ENCODE measurements at places on chromosomes 2 and 18. TPM values are rescaled to one million over a fixed set of nuclear protein-coding genes. Genes with fewer than 3 reads are reported as not detected.

DNA sequence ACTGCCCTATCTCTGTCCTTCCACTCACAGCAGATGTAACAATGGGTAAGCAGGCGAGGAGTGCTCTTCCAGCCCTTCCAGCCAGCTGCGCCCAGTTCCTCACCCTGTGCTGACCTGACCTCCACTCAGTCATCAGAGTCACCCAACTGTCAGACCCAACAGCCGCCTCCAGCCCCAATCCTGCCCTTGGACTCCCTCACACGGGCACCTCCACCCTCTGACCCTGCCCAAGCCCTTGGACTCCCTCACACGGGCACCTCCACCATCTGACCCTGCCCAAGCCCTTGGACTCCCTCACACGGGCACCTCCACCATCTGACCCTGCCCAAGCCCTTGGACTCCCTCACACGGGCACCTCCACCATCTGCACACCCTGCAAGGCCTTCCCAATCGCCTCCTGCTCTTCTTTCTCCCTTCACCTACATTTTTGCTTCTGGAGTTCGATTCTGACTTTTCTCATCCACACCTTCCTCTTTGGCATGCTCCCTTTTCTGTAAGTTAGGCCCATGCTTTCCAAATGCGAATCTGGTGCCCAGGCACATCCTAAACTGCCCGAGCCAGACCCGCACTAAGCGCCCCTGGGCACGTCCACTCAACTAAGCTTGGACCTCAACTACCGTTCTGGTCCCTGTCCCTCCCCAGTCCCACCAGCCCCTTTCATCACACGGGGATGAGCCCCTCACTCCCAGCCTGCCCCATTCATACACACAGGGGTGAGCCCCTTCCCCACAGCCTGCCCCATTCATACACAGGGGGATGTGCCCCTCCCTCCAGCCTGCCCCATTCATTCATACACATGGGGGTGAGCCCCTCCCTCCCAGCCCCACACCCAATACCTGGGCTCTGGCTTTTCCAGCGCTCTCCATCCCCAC, 15.9 kb downstream of the EIPR1 start:
- no peaks in the 10 kb centered on the region for H3K27me3 ChIP-seq
- no peaks in the 10 kb centered on the region for H3K4me1 ChIP-seq

GRCh38 chr2:37665043-37665442, 6.4 kb downstream of the CDC42EP3 start:
- no peaks in the 10 kb centered on the region for H3K27me3 ChIP-seq
- no peak for DNase-seq
- no peaks in the 10 kb centered on the region for H3K36me3 ChIP-seq
- no peaks in the 10 kb centered on the region for H3K4me1 ChIP-seq
- H3K27ac ChIP-seq = no peak overlapping the region
- H3K4me3 ChIP-seq = no peak overlapping the region

- no peak overlapping the region for H3K4me3 ChIP-seq
- H3K4me1 ChIP-seq = no peaks in the 10 kb centered on the region
Observed at GRCh38 chr2:31888550-31888949, 122.3 kb downstream of the MEMO1 start.

DNA sequence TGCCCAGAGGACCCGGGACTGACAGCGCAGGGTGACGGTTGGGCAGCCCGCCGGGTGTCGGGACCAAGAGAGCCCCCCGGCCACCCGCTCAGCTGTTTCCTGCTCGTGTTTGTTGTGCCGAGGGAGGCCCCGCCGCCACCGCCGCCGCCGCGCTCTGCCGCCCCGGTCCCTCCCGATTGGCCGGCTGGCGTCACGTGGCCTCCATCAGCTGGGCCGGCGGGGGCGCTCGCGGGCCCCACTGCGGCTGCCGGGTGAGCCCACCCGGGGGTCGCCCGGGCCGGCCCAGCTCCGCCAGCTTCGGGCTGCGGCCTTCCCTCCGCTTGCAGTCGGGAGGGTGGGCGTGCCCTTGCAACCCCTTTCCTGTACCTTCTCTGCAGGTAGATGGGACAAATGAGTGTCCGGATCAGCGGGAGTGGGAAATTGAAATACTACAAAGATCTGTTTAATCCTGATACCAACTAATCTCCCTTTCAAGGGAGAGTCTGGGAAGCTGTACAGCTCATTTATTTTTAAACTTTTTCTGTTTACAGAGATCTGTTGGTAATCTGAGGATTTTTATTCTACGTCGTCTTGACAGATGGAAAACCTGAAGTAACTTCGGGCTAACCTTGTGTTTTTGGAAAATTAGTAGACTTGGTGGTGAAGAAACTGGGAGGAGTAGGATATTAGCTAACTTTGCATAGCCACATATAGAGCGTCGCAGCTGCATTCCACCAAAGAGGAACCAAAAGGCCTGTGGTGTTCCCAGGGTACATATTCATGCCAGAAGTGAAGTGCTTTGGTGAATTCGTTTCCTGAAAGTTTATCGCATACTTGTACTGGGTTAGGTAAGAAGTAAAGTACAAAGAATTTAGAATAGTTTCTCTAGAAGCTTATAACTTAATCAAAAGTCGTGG, 1.2 kb downstream of the YPEL5 start:
- H3K4me1 ChIP-seq = peaks cover 56% of the 10 kb centered on the region
- H3K4me3 ChIP-seq = peak overlapping the region; percentile 96

- no peaks in the 10 kb centered on the region for H3K36me3 ChIP-seq
- no peaks in the 10 kb centered on the region for H3K4me1 ChIP-seq
- DNase-seq = no peak
- no peaks in the 10 kb centered on the region for H3K27me3 ChIP-seq
Observed at GRCh38 chr2:30764021-30764800, 43.0 kb downstream of the CAPN13 start.

DNA sequence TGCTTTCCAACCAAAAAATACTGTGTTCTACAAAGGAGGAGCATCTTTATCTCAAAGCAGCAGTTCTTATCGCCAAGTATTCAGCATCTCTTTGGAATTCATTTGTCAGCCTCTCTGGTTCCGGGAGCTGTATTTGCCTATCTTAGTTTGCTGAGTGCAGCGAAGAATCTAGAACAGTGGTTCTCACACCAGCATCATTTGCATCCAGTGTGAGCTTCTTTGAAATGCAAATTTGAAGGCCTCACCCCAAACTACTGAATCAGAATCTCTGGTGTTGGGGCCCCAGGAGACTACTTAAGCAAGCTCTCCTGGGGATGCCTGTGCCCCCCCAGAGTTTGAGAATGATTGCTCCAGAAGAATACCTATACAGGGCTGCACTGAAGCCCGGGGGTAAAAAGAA, 1.5 kb upstream of the PTPN2 start:
- DNase-seq = no peak
- H3K36me3 ChIP-seq = no peaks in the 10 kb centered on the region
- no peak overlapping the region for H3K4me3 ChIP-seq
- no peaks in the 10 kb centered on the region for H3K27me3 ChIP-seq
- H3K27ac ChIP-seq = no peak overlapping the region

GRCh38 chr2:43057742-43058725, 168.4 kb downstream of the ZFP36L2 start:
- no peaks in the 10 kb centered on the region for H3K27me3 ChIP-seq
- H3K4me3 ChIP-seq = no peak overlapping the region
- H3K4me1 ChIP-seq = peaks cover 27% of the 10 kb centered on the region
- no peak overlapping the region for H3K27ac ChIP-seq
- no peak for DNase-seq
- H3K36me3 ChIP-seq = no peaks in the 10 kb centered on the region

- no peaks in the 10 kb centered on the region for H3K36me3 ChIP-seq
- DNase-seq = no peak
- no peaks in the 10 kb centered on the region for H3K27me3 ChIP-seq
- H3K4me3 ChIP-seq = no peak overlapping the region
- H3K27ac ChIP-seq = no peak overlapping the region
Observed at GRCh38 chr18:72830109-72830508, 37.7 kb downstream of the NETO1 start.

DNA sequence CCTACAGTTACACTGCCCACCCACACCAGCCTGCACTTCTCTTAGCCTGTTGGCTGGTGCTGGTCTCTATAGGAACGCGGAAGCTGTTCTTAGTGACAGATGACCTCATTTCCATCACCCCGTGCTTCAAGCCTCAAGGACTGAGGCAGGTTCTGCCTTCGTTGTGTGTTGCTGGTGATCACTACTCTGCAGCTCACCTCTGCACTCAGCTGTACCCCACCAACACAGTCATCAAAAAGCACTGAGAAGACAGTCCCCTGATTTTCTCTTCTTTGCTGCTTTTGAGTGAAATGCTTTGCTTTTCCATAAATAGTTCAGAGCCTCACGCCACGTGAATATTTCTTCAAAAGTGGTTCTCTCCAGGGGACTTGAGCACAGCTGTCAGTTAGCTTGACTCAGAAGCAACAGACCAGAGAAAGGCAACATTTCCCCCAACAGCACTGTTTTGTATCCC, 225.7 kb upstream of the CCDC150 start:
- DNase-seq = no peak
- no peak overlapping the region for H3K27ac ChIP-seq
- no peaks in the 10 kb centered on the region for H3K27me3 ChIP-seq
- no peaks in the 10 kb centered on the region for H3K4me1 ChIP-seq
- no peak overlapping the region for H3K4me3 ChIP-seq

- no peaks in the 10 kb centered on the region for H3K4me1 ChIP-seq
- no peak overlapping the region for H3K27ac ChIP-seq
- peaks cover 43% of the 10 kb centered on the region for H3K36me3 ChIP-seq
- no peak overlapping the region for H3K4me3 ChIP-seq
Observed at GRCh38 chr18:36211612-36212065, 24.3 kb downstream of the MOCOS start.

- H3K36me3 ChIP-seq = no peaks in the 10 kb centered on the region
- peaks cover 5% of the 10 kb centered on the region for H3K4me1 ChIP-seq
- H3K4me3 ChIP-seq = no peak overlapping the region
- no peak overlapping the region for H3K27ac ChIP-seq
- DNase-seq = no peak
- H3K27me3 ChIP-seq = no peaks in the 10 kb centered on the region
Observed at GRCh38 chr2:1150724-1151511, 200.3 kb downstream of the SNTG2 start.

- DNase-seq = no peak
- H3K4me1 ChIP-seq = no peaks in the 10 kb centered on the region
- no peak overlapping the region for H3K27ac ChIP-seq
Observed at GRCh38 chr2:168694866-168695265, 107.6 kb upstream of the NOSTRIN start.

DNA sequence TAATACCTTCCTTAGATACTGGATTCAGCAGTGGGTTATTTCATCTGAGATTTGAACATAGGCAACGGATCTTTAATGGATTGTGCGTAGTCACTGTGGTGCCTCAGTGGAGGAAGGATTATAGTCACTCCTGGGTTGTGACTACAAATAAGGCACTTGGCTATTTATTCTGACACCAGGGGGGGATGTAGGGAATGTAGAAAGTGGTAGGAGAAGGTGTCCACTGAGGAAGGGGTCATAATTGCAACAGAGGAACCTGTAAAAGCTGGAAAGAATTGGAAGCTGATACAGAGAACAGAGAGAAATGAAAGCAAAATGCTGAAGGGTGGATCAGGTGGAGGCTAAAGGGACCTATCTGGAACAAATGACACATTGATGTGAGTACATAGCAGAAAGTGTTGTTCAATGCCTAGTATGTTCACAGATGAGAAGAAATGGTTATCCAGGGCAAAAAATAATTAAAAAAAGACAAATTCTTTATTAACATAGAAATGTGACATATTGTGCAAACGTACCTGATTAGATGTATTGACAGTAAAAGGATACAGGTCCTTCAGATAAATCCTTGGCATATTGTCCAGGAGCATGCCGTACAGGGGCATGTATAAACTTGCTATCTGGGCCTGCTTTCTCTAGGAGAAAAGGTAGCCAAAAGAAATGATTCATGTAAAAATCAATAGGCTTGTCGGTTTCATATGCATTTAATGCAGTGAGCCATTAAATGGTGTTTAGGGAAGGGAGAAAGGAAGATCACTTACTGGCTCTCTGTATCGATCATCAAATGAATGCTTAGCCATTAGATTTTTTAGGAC, 91.2 kb upstream of the CCDC195 start:
- H3K27ac ChIP-seq = no peak overlapping the region
- no peaks in the 10 kb centered on the region for H3K27me3 ChIP-seq
- H3K4me3 ChIP-seq = no peak overlapping the region
- no peak for DNase-seq
- H3K4me1 ChIP-seq = peaks cover 15% of the 10 kb centered on the region
- no peaks in the 10 kb centered on the region for H3K36me3 ChIP-seq

- H3K27me3 ChIP-seq = no peaks in the 10 kb centered on the region
- no peaks in the 10 kb centered on the region for H3K4me1 ChIP-seq
- H3K27ac ChIP-seq = no peak overlapping the region
Observed at GRCh38 chr18:57759650-57760049, 43.5 kb downstream of the ATP8B1 start.

DNA sequence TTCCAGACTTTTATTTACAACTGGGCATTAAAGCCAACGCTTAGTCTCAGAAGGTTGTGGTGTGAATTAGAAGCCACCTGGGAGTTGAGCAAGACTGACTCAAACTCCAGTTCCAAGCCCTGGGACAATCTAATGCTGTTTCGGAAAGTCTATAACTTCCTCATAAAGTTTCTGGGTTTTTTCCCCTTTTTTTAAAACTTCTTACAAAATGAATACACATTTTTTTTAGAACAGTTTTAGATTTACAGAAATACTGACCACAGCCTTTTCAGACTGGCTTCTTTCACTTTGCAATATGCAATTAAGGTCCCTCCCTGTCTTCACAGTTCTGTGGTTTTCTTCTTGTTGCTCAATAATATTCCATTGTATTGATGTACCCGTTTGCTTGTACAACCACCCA, 115.9 kb upstream of the TWIST2 start:
- no peaks in the 10 kb centered on the region for H3K36me3 ChIP-seq
- H3K27ac ChIP-seq = no peak overlapping the region
- peaks cover 34% of the 10 kb centered on the region for H3K4me1 ChIP-seq
- H3K27me3 ChIP-seq = no peaks in the 10 kb centered on the region

Gene XIRP2
- total RNA-seq = not detected

Gene BCL2
- total RNA-seq = 3.7 TPM

Gene PJVK
- total RNA-seq = 1.1 TPM

Gene FRZB
- total RNA-seq = 0.57 TPM

Gene SCN9A
- 0.45 TPM for total RNA-seq

Gene C1GALT1C1L
- total RNA-seq = not detected

Gene SERPINB12
- not detected for total RNA-seq

Gene RNU2-63P
- not detected for total RNA-seq

Gene NT5C1B
- total RNA-seq = not detected

Gene MTA3
- total RNA-seq = 26.5 TPM

Gene CFAP210
- total RNA-seq = not detected

Gene COL3A1
- 14.9 TPM for total RNA-seq
